CD4-positive, alpha-beta T cell treated with Interleukin-15 for 1 hour (primary cell): ENCODE measurements at places on chromosomes 11 and 22.
A peak's percentile ranks its signal among the peaks of the same experiment; 100 is the strongest.

- DNase-seq = no peak
Observed at GRCh38 chr22:37862570-37863325, 13.5 kb downstream of the EIF3L start.

DNA sequence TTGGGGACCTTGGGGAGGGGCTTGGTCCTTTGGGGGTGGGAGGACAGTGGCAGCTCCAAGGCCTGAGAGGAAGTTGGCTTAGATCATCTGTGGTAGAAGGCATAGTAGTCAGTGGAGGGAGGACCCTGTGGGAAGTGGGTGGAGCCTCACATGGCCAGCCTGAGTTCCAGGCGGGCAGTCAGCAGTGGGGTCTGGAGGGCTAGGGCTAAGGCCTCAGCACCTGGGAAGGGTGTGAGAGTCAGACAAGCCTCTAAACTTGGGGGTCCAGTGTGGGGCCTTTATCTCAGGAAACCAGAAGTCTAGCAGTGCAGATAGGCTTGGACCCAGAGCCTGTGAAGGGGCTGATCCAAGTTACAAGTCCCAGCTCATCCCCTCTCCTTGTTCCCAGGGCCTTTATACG, 4.0 kb downstream of the NLRX1 start:
- DNase-seq = peak; percentile 26

GRCh38 chr11:91981995-91982394, 242.6 kb upstream of the FAT3 start:
- no peak for DNase-seq

GRCh38 chr11:60159868-60160267, 23.0 kb downstream of the MS4A6A start:
- DNase-seq = no peak

DNA sequence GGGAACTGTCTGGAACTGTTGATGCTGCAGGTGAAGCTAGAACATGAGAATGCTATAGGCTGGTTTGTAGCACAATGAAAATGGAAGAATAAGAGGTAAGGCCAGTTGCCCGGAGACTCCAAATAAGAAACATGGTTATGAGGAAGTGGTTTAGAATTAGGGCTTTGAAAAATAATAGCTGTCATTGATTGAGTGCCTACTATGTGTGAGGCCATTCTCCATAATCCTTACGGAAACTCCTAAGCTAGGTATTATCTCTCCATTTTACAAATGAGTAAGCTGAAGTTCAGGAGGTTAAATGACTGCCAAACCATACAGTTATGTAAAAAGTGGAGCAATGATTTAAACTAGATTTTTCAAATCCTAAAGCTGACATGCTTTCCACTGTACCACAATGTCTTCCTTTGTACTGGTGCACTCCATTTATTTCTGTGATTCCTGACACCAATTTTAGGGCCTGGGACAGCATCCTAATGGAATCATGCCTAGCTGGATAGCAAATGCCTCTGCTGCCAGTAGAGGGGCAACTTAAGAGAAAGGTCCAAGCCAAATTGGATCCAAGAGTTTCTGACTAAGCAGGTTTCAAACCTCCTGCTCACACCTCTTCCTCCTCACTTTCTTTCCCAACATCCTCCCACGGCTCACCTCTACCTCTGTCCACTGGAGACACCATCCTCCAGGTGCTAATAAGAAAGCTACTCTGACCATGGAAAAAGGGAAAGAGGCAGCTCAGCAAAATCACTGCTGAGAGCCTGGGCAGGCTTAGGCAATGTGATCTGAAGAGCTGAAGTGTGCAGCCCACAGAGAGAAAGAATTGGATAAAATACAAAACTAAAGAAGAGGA, 46.9 kb upstream of the PICALM start:
- no peak for DNase-seq

DNA sequence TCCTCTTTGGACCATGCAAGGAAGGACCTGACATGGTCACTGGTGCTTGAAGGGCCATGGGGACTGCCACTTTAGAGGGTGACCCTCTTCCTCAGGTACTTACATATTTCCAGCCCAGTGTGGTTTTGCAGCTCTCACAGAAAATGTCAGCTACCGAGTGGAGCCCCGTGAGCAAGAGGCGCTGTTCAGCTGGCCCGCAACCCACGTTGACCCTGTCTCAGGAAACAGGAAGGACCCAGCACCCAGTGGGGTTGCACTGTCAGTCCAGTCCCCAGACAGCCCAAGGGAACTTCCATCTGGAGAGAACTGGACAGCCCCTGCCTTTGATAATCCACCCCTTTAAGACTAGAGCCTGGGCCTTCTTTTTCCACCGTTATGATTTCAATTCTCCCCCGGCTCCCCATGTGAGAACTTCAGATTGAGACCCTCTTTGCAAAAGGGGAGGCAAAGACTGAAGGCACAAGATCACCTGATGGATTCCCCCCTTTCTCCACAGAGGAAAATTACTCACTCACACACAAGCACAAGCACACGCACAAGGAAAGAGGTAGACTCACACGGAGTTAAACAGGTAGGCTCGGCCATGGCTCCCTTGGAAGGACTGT, 3.4 kb downstream of the YPEL4 start:
- no peak for DNase-seq

DNA sequence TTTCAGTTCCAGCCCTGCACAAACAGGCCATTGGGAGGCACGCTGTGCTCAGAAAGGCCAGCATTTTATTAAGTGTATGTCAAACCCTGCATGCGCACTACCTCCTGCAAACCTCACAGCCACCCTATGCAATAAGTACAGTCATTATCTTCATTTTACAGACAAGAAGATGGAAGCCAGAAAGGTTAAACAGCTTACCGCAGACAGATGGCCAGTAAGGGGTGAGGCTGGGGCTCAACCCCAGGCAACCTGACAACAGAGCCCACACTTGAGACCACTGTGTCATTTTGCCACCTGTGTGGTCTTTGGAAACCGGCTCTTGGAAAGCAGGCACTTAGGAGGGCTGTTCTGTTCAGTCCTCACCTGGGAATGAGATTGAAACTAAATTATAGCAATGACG, 142.3 kb downstream of the NXPE2 start:
- no peak for DNase-seq

- DNase-seq = no peak
Observed at GRCh38 chr11:57426439-57426928, 437 bp downstream of the SLC43A3 start.

GRCh38 chr22:24370401-24370800, 57.0 kb upstream of the ADORA2A start:
- no peak for DNase-seq

DNA sequence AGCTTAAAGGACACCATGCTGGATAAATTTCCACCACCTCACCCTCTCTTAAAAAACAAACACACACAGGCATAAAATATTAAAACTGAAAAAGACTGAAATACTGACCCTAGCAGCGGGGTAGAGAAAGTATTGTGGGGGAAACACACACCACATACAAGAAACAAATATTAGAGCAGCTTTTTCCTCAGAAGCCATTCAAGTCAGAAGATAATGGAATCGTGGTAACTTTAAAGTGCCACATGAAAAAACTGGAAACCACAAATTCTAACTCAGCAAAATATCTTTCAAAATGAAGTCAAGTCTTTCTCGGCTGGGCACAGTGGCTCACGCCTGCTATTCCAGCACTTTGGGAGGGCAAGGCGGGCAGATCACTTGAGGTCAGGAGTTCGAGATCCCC, 223.2 kb downstream of the DYNC2H1 start:
- DNase-seq = no peak

GRCh38 chr11:3129591-3130268, 35.4 kb downstream of the OSBPL5 start:
- peak; percentile 16 for DNase-seq

DNA sequence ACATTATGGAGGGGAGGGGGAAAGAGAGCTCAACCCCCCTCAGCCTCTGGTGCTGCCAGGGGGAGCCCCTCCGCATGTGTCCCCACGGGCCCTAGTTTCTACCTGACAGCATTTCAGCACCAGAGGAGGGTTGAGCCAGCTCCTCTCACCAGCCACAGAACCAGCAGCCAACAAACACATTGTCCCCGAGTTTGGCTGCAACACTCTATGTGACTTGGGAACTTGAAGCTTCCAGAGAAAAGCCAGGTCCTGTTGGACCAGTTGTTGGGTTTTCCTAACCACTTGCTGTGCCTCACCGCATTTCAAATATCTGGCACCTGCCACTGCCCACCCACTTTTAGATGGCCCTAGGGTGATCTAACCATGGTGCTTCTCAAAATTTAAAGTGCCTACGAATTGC, 13.5 kb downstream of the TMA7B start:
- DNase-seq = no peak

- DNase-seq = no peak
Observed at GRCh38 chr22:20782596-20783299, 8.8 kb downstream of the SERPIND1 start.

DNA sequence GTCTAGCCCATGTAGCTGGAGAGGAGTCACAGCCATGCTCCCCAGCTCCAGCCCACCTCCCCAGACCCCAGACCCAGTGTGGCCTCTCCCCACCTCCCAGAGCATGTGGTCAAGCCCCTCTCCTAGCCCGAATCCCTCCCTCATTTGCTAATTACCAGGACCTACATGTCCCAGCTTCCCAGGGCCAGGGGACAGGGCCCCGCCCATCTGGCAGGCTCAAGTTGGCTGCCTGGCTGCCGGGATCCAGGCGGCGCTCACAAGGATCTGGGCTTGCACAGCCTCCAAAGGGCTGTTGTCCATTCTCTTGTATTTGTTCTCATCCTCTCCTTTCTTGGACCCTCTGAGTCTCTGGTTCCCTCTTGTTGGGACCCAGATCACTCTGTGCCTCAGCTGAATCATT, 4.6 kb upstream of the MIF start:
- DNase-seq = no peak

DNA sequence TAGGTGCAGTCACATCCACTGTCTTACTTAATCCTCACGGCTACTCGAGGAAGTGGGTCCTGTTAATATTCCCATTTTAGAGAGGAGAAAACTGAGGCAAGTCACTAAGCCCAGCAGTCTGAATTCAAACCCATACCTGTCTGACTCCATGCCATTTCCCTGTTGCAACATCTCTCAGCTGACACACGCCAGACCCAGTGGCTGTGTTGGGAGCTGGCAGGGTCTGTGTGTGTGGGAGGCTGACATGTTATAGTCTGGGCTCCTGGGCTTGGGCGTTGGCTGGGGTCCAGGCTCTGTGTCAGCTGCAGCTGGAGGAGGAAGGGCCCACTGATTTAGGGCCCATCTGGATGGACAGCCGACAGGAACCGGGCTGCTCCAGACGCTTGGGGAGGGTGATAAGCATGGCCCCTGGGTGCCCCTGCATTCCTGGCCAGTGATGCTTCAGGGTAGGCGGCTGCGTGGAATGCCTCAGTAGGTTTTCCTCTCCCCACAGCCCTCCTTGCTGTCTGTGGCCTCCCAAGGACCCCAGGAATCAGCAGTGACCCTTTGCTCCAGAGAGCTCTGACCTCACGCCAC, 562.5 kb downstream of the MN1 start:
- DNase-seq = no peak

DNA sequence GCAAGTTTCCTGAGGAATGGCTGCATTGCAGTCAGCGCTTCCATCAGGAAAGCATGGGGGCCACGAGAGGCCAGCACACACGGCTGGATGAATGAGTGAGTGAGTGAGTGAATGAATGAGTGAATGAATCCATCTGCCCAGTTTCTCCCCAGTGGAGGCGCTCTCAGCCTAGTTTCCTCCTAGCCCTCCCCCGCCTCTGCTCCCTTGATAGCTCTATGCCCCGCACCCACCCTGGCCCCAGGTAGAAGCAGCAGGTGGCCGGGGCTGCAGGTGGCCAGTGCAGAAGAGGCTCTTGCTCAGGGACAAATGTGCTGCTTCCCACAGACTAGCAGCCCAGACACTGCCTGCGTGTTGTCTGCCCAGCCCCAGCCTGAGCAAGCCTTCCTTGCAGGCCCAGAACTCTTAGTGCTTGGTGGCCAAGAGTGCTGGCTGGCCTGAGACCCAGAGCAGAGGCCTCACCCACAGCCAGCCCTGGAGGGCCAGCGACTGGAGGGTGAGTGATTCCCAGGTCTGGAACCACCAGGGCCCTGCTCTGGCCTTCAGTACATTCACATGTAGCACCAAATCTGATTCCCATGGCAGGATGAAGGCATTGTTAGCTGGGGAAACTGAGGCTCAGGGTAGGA, 31.1 kb upstream of the PDGFB start:
- no peak for DNase-seq

DNA sequence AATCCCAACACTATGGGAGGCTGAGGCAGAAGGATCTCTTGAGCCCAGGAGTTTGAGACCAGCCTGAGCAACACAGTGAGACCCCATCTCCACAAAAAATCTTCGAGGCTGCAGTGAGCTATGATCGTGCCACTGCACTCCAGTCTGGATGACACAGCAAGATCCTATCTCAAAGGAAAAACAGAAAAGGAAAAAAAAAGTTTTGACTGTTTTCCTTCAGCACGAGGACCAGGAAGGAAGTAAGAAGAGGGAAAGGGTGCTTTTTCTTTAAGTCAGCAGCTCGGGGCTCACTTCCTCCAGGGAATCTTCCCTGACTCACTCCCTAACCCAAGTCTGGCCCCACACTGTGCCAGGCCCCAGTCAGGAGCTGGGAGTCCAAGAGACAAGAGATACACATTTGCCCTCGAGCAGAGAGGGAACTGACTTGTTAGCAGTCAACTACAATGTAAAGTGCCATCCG, 14.2 kb downstream of the ARRB1 start:
- DNase-seq = peak; percentile 51

DNA sequence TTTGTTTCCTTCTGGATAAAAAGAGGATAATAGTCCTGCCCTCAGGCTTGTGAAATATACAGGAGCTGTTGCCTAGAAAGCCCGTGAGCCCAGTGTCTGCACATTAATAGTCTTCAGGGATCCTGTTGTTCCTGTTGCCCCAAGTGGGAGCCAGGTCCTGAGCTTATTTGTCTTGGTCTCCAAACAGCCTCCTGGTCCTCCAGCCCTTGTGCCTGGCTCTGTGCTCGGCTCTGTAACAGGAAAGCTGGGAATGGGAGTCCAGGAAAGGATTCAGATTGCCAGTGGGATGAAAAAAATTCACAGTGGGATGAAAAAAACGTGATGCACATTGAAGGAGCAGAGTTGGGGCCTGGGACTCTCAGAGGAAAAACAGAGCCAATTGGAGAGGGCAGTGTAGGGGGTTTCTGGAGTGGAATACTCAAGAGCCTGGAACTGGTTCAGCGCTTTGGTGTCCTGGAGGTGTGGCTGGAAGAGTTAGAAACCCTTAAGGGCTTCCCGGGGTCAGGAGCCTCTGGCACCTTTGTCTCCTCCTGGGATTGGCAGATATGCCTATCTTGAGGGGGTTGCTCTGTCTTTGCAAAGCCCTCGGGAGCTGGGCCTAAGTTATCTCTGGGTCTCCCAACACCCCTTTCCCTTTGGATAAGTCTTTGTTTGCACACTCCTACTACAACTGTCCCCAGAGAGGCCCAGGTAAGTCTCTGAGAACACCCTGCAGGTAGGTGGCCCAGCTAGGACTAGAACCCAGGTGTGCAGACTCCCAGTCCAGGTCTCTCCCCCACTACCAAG, 2.3 kb upstream of the INPPL1 start:
- no peak for DNase-seq
